ENCODE measurements at places on chromosomes 3 and 15.

- peaks cover 86% of the 10 kb centered on the region for H3K27me3 ChIP-seq
- DNase-seq, result no peak
- no peaks in the 10 kb centered on the region for H3K36me3 ChIP-seq
- H3K4me3 ChIP-seq, result peak overlapping the region; percentile 45
- H3K4me1 ChIP-seq, result peaks cover 58% of the 10 kb centered on the region
- no peak overlapping the region for H3K27ac ChIP-seq
These were observed 1.2 kb downstream of the DUOX2 start for GRCh38 chr15:45112591-45113379.

DNA sequence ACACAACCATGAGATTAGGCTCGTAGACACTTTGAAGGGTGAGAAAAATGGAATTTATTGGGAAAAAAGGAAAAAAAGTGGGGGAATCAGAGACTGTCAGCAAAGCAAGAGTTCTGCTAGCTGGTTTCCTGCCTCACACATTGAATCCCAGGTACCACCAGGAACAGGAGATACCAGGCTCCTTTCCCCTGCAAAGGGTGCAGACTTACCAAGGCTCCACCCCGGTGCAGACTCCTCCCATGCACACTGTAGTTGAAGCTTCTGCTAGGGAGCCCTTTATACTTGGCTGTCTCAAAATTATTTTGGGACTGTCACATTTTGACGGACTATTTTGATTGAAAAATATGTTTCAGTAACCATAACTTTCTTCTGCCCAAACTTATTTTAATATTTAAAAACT, 819.9 kb upstream of the GBE1 start:
- no peaks in the 10 kb centered on the region for H3K27me3 ChIP-seq
- no peaks in the 10 kb centered on the region for H3K36me3 ChIP-seq
- no peak for DNase-seq
- H3K27ac ChIP-seq, result no peak overlapping the region

GRCh38 chr15:100668348-100668745, 66.0 kb downstream of the ASB7 start:
- H3K4me3 ChIP-seq, result no peak overlapping the region
- H3K4me1 ChIP-seq, result peaks cover 1% of the 10 kb centered on the region
- no peak overlapping the region for H3K27ac ChIP-seq
- H3K27me3 ChIP-seq, result peaks cover 5% of the 10 kb centered on the region

GRCh38 chr3:193884027-193884426, 251.9 kb upstream of the HES1 start:
- H3K27ac ChIP-seq, result no peak overlapping the region
- DNase-seq, result no peak
- no peaks in the 10 kb centered on the region for H3K36me3 ChIP-seq
- no peaks in the 10 kb centered on the region for H3K27me3 ChIP-seq
- H3K4me1 ChIP-seq, result peaks cover 1% of the 10 kb centered on the region

GRCh38 chr3:28077572-28077971, 163.8 kb upstream of the CMC1 start:
- H3K36me3 ChIP-seq, result no peaks in the 10 kb centered on the region
- no peaks in the 10 kb centered on the region for H3K27me3 ChIP-seq
- DNase-seq, result no peak
- H3K4me3 ChIP-seq, result no peak overlapping the region
- H3K4me1 ChIP-seq, result no peaks in the 10 kb centered on the region

DNA sequence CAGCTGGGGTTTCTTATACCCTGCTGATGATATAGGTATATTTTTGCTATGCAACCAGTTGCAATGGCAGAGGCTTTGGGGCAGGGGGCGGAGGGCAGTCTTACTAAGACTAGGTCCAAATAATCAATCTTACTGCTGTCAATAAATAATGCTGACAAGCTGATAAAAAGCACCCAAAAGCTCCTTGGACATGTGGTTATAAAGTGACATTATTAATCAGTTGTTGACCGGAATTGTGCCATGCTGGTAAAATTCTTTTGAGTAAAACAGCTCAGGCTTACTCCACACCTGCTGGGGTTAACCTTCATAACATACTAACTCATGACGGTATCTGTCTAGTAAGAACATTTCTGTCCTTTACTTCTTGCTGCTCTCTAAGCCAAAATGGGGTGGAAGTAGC, 101.9 kb downstream of the CHST2 start:
- no peak overlapping the region for H3K4me3 ChIP-seq
- no peak overlapping the region for H3K27ac ChIP-seq
- no peak for DNase-seq

- H3K27me3 ChIP-seq, result no peaks in the 10 kb centered on the region
- H3K27ac ChIP-seq, result no peak overlapping the region
- no peak overlapping the region for H3K4me3 ChIP-seq
- no peak for DNase-seq
These were observed 473.3 kb downstream of the CADM2 start for GRCh38 chr3:85432081-85432480.

GRCh38 chr3:113262304-113262665, 50.9 kb downstream of the BOC start:
- peaks cover 5% of the 10 kb centered on the region for H3K27me3 ChIP-seq
- no peak overlapping the region for H3K4me3 ChIP-seq
- no peak for DNase-seq

DNA sequence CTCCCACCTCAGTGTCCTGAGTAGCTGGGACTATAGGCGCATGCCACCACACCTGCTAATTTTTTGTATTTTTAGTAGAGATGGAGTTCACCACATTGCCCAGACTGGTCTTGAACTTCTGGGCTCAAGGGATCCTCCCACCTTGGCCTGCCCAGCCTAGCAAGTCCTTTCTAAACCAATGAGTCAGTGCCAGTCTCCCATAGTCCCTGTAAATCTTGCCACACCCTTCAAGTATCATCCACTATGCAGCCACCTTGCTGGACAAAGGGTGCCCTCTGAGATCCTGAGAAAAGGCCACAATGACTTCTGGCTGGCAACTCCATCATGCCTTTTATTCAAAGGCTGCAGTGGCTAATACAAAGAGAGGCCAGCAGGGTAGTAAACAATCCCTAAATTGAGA, 184.0 kb downstream of the ABHD5 start:
- no peak for DNase-seq
- H3K36me3 ChIP-seq, result no peaks in the 10 kb centered on the region
- H3K27me3 ChIP-seq, result peaks cover 20% of the 10 kb centered on the region
- no peak overlapping the region for H3K27ac ChIP-seq

DNA sequence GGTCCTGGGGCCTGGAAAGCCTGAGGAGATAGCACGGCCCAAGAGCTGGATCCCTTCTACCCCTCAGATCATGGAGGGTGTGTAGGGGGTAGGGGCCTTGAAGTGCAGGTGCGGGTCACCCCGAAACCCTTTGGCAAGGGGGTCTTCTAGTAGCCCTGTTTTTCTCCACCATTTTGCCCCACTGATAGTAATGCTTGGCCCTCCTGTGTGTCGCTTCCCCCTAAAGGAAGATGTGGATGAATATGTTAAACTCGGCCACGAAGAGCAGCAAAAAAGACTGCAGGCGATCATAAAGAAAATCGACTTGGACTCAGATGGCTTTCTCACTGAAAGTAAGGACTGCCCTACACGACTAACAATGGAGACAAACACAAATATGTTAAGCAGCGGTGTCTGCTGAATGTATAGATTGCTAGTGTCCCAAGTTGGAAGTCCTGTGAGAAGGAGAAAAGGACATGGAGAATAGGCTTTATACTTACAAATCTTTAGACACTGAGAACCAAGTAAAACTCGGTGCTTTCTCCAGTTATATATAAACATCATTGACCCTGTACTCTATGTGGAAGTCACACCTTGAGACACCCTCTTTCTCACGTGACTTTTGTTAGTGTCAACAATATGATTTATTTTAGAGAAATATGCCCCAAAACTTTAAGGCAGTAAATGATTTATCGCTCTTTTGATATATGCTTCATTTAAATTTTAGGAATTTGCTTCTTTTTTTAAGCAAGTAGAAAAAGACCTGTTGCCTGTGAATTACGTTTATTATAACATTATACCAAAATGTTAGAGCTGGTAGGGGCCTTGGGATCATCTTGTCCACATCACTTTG, 802 bp downstream of the RCN2 start:
- no peaks in the 10 kb centered on the region for H3K27me3 ChIP-seq
- H3K27ac ChIP-seq, result peak overlapping the region; percentile 74
- peak; percentile 7 for DNase-seq

GRCh38 chr3:182201456-182202168, 489.9 kb downstream of the SOX2 start:
- H3K27me3 ChIP-seq, result no peaks in the 10 kb centered on the region
- DNase-seq, result no peak
- no peaks in the 10 kb centered on the region for H3K36me3 ChIP-seq
- no peak overlapping the region for H3K4me3 ChIP-seq
- H3K4me1 ChIP-seq, result no peaks in the 10 kb centered on the region

- no peak for DNase-seq
- H3K36me3 ChIP-seq, result no peaks in the 10 kb centered on the region
- H3K4me3 ChIP-seq, result no peak overlapping the region
- H3K27me3 ChIP-seq, result peaks cover 4% of the 10 kb centered on the region
These were observed 42.1 kb upstream of the SLC6A6 start for GRCh38 chr3:14360123-14360881.

DNA sequence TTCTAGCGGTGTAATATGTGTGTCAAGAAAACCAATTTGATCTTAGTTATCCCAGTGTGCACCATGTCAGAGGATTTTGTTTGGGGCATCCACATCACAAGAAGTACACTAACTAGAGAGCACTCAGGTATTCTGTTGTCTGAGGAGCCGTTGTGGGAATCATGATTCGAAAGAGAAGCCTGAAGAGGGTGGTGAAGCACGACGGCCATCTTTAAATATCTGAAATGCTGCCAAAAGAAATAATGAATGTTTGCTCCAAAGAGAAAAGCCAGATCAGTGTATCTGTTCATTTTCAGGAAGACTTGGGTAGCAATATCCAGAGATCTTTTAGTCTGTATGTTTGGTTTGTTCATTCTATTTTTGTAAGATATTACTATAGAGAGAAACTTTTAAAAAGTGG, 180.7 kb downstream of the KLHL25 start:
- no peaks in the 10 kb centered on the region for H3K27me3 ChIP-seq
- peaks cover 19% of the 10 kb centered on the region for H3K36me3 ChIP-seq
- peaks cover 20% of the 10 kb centered on the region for H3K4me1 ChIP-seq
- H3K27ac ChIP-seq, result peak overlapping the region; percentile 56
- no peak for DNase-seq
- no peak overlapping the region for H3K4me3 ChIP-seq

DNA sequence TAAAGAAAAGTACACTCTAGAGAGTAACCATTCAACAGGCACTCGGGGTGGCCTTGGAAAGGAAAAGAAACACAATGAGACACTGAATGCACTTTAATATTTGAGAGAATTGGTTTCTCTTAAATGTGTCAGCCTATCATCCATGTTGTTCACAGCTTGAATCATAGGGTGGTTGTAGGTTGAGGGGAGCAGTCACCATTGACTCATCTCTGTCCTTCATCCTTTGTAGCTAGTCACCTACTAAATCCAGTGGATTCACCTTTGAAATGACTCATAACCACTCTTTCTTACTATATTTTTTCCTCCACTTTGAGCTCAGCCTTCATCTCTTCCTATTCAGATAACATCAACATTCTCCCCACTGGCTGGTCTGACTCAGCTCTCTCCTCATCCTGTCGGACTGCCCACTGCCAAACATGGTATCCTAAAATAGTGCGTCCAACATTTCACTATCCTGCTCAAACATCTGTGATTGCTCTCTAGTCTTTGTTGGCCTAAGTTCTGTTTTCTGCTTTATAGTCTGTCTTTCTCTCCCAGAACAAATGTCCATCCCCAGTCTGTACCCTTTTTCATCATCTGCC, 182.7 kb upstream of the GADL1 start:
- no peak overlapping the region for H3K4me3 ChIP-seq
- no peaks in the 10 kb centered on the region for H3K4me1 ChIP-seq
- no peak for DNase-seq
- no peaks in the 10 kb centered on the region for H3K27me3 ChIP-seq

GRCh38 chr15:41827290-41827879, 507 bp upstream of the JMJD7 start:
- DNase-seq, result peak; percentile 7
- H3K4me1 ChIP-seq, result peaks cover 16% of the 10 kb centered on the region
- peaks cover 6% of the 10 kb centered on the region for H3K36me3 ChIP-seq
- peak overlapping the region; percentile 90 for H3K27ac ChIP-seq
- H3K4me3 ChIP-seq, result peak overlapping the region; percentile 90

DNA sequence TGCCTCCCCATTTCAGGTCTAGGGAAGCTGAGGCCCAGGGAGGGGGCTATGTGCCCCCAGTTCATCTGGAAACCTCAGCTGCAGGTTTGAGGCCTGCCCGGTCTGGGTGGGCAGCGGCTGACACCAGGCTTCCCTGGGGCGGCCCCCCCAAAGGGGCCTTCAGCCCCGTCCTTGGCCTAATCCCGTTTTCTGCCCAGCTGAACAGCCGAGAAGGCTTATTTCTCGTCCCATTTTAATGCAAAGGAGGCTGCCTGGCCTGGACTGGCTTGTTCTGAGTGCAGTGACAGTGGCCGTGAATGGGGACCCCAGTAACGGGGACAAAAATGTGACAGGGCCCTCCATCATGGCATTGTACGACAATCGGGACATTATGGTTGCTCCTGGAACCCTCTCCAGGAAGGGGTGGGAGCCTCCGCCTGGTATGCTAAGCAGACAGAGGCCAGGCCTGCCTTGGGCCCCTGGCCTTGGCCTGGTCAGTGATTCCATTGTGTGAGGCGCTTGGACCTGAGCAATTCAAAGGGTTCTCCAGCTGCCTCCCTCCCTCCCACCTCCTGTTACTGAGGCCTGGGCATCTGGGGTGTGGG, 93.9 kb downstream of the WNT7A start:
- H3K4me3 ChIP-seq, result no peak overlapping the region
- no peak for DNase-seq
- peaks cover 8% of the 10 kb centered on the region for H3K4me1 ChIP-seq
- H3K36me3 ChIP-seq, result no peaks in the 10 kb centered on the region

GRCh38 chr3:143821862-143822261, 26.4 kb downstream of the SLC9A9 start:
- no peaks in the 10 kb centered on the region for H3K27me3 ChIP-seq
- no peak overlapping the region for H3K4me3 ChIP-seq
- H3K4me1 ChIP-seq, result peaks cover 53% of the 10 kb centered on the region
- H3K27ac ChIP-seq, result no peak overlapping the region

DNA sequence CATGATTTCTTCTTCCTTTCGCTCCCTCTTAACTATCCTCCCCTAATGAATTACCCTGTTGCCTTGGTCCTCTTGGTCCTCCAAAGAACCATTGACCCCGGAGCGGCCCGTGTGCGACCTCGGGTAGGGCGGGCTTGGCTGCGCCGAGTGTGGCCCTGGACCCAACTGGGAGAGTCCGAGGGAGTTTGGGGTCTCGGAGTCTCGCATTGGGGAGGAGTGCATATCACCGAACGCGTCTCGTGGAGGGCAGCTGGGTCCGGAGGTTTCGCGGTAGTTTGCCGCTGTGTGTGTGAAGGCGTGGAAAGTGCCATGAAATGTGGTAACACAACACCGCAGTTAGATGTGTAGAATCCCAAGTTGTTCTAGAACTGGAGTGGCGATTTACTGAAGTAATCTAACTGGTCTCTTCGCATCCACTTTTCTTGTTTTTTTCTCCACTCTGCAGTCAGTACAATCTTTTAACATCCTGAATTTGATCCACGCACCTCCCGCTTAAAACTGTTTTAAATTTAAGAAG, 363 bp downstream of the GTF2E1 start:
- peak; percentile 15 for DNase-seq
- H3K36me3 ChIP-seq, result no peaks in the 10 kb centered on the region
- peak overlapping the region; percentile 99 for H3K27ac ChIP-seq
- peaks cover 46% of the 10 kb centered on the region for H3K4me1 ChIP-seq
- H3K4me3 ChIP-seq, result peak overlapping the region; percentile 98
- H3K27me3 ChIP-seq, result no peaks in the 10 kb centered on the region

- H3K27ac ChIP-seq, result no peak overlapping the region
- no peaks in the 10 kb centered on the region for H3K36me3 ChIP-seq
- no peaks in the 10 kb centered on the region for H3K4me1 ChIP-seq
- no peak overlapping the region for H3K4me3 ChIP-seq
- H3K27me3 ChIP-seq, result no peaks in the 10 kb centered on the region
These were observed 485.0 kb upstream of the ATP11B start for GRCh38 chr3:182308328-182308727.

All from naive thymus-derived CD8-positive, alpha-beta T cell (primary cell).